Calu3 (cell line): ENCODE measurements at places on chromosomes 5 and 9. TPM values are rescaled to one million over a fixed set of nuclear protein-coding genes. Genes with fewer than 3 reads are reported as not detected.

The PCBD2 gene
- 18.1 and 18.8 TPM in 2 replicates for total RNA-seq

The IFNK gene
- total RNA-seq: not detected in 2 replicates

The GGTA1 gene
- not detected in 2 replicates for total RNA-seq

- no peaks in the 10 kb centered on the region for H3K27me3 ChIP-seq
- H3K4me1 ChIP-seq: peaks cover 19% of the 10 kb centered on the region
- no peak for DNase-seq
- H3K4me3 ChIP-seq: no peak overlapping the region
- H3K36me3 ChIP-seq: no peaks in the 10 kb centered on the region
- no peak overlapping the region for H3K27ac ChIP-seq
Observed at GRCh38 chr5:96146675-96147074, 185.0 kb upstream of the ELL2 start.

- no peak overlapping the region for H3K27ac ChIP-seq
- H3K36me3 ChIP-seq: no peaks in the 10 kb centered on the region
- H3K27me3 ChIP-seq: no peaks in the 10 kb centered on the region
- no peaks in the 10 kb centered on the region for H3K4me1 ChIP-seq
- DNase-seq: no peak
Observed at GRCh38 chr9:16357828-16358227, 512.6 kb downstream of the BNC2 start.

DNA sequence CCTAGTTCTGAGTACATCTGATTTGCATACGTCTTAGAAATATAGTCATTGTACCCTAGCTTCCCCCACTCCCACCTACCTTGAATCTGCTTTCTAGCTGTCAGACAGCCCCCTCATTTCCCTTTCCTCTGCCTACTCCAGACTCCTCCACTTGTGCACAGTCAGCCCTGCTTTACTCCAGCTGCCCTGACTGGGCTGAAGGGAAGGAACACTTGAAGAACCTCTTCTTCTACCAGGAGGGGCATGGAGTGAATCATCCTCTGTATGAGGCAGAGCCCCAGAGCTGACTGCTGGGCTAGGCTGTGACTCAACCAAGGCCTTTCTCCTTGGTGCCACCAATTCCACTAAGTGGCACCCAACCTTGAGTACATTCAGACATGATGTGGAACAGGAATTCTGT, 18.1 kb upstream of the ZFR start:
- no peaks in the 10 kb centered on the region for H3K36me3 ChIP-seq
- H3K27ac ChIP-seq: no peak overlapping the region
- DNase-seq: no peak
- H3K4me1 ChIP-seq: peaks cover 9% of the 10 kb centered on the region
